ENCODE measurements at places on chromosomes 3 and 15.

- no peak for DNase-seq
Measured at GRCh38 chr3:192861972-192862371, 55.7 kb downstream of the MB21D2 start.

- DNase-seq = no peak
Measured at GRCh38 chr15:29573197-29573838, 248.9 kb downstream of the TJP1 start.

DNA sequence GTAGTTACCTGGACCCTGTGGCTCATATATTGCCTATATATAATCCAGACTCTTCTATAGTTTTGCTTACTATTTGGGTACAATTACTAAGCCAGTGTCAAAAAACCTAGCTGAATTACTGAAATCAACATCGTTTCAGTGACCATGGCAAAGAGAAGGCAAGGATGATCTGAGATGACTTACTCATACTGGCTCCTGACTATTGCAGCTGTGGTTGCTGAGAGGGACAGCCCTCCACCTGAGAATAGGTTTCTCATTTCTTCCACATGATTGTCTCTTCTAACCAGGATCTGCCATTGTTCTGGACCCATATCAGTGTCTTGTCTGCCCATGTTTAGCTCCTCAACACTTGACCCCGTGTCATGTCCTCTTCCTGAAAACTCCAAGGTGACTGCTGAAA, 30.2 kb downstream of the CASR start:
- no peak for DNase-seq

GRCh38 chr3:189724356-189724755, 93.2 kb downstream of the TP63 start:
- no peak for DNase-seq

DNA sequence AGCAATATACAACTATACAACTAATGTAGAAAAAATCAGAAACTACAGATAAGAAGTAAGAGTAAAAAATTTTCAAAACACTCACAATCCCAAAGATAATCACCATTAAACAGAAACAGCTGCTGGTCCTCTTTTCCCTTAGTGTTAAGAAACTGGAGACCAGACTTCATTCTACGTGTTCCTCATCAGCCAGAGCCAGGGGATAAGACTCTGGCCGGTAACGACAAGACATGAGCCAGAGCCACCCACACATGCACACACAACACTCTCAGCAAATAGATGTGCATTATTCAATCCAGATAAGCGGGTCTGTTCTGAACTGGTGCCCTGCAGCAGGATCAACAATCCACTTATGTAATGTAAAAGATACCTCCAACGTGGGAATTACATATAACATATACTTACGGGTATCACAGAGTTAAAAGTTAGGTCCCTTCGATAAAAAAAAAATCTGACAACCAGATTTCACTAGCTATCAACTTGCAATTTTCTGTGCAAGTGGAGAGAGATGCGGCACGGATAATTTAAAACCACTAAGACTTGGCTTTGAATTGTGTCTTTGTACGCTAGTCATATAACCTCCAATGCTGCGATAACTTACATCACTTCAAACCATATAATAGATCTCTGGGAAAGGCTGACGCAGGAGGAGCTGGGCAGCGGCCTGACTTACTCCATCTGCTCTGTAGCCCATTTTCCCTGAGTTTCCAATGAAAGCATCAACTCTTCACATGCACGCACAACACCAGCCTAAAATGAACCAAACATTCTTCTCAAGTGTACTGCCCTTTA, 17.8 kb downstream of the PRICKLE2 start:
- DNase-seq = peak; percentile 91

- DNase-seq = no peak
Measured at GRCh38 chr3:48662753-48663488, at the start of gene CELSR3. Gene CELSR3 (minus strand): TSS chr3:48662886. CDS start chr3:48662634, 252 bp downstream.

DNA sequence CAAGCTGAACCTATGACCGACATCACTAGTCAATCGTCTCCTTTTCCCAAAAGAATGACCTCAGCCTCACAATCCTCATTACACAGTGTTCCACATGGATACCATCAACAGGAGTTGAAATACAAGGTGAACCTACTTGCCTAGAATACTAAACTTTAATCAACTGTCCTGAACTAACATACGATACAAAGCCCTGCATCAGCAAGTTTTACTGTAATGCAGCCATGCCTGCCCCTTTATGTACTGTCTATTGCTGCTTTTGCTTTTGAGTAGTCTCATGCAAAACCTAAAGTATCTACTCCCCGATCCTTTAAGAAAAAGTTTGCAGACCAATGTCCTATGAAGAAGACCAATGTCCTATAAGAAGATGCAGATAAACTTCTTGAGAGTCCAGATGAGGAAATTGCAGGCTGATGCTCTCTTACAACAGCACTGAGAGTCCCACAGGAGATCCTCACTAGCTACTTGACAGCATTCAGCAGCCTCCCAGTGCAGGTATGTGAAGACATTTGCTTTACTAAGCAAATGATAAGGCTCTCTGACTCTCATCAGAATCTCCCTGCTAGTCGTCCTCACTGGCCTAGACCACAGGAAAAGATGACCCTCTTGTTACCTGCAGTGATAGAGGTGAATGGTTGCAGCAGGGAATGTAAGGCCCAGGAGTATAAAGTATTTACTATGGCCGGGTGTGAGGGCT, 23.6 kb downstream of the SUCLG2 start:
- no peak for DNase-seq

DNA sequence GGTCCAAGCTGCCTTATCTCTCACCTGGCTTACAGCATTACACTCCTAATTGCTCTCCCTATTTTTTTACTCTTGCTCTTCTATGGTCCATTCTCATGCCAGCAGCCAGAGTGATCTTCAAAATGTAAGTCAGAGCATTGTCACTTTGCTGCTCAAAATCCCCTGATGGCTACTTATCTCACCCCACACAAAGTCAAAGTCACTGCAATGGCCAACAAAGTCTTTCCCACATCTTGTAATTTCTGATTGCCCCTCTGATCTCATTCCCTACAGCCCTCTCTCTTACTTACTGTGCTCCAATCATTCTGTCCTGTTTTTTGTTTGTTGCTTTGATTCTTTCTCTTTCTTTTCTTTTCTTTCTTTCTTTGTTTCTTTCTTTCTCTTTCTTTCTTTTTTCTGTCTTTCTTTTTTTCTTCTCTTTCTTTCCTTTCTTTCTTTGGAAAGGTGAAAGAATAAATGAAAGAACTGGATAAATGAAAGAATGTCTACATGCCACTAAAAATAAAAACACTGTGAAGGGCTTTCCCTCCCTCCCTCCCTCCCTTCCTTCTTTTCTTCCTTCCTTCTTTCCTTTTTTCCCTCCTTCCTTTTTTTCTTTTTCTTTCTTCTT, 34.9 kb upstream of the TIPARP start:
- no peak for DNase-seq

DNA sequence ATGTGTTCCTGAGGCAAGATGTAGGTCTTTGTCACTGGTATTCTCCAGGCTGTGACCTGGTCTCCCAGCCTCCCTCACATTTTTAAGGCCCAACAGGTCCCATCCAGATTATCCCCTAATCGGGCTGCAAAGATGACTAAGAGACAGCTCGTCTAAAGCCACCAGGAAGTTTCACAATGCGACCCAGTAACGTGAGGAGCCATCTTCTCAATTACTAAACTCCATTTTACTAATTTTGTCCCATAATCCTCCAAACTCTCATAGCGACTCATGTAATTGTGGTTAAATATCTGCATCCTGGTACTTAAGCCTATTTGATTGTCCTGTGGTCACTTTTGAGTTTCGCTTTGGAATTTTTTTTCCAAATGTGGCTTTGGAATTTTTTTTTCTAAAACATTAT, 8.7 kb upstream of the PLA2G4F start:
- DNase-seq = no peak

- DNase-seq = no peak
Measured at GRCh38 chr3:79534727-79535126, 233.1 kb downstream of the ROBO1 start.

GRCh38 chr3:157051055-157051454, 108.9 kb downstream of the CCNL1 start:
- no peak for DNase-seq

DNA sequence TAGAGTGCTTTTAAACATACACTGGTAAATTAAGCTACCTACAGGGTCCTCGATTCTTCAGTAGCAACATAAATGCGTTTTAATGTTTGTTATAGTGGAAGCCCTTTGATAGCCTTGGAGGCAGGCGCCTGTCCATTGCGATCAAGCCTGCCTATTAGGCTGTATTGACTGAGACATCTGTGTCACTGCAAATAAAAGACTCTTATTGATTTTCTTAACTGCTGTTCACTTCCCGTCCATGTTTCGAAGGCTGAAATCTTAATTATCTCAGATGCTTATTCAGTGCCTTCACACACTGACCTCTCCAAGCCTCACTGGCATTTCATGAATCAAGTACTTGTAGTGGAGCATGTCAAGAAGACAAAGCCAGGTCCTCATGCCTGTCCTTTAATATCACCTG, 51.1 kb downstream of the MAP2K5 start:
- DNase-seq = no peak

- DNase-seq = no peak
Measured at GRCh38 chr15:88477904-88478303, 10.4 kb downstream of the MRPS11 start.

DNA sequence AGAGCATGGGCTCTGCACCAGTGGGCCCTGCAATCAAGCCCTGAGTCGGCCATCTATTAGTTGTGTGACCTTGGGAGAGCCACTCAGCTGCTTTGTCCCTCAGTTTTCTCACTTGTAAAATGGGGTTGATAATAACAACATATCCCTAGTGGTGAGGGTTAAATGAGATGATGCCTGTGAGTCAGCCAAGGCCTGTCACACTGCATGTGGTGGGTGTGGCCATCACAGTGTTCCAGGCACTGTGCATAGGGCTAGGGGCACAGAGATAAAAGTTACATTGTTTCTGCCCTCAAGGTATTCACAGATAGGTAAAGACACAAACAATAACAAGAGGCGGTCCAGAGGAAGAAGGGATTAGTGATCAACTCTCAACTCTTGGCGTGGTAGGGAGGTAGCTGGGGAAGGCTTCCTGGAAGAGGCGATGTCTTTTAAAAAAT, 19.5 kb downstream of the SMAD6 start:
- DNase-seq = no peak

GRCh38 chr3:151818361-151818760, 4.4 kb downstream of the AADAC start:
- DNase-seq = no peak

DNA sequence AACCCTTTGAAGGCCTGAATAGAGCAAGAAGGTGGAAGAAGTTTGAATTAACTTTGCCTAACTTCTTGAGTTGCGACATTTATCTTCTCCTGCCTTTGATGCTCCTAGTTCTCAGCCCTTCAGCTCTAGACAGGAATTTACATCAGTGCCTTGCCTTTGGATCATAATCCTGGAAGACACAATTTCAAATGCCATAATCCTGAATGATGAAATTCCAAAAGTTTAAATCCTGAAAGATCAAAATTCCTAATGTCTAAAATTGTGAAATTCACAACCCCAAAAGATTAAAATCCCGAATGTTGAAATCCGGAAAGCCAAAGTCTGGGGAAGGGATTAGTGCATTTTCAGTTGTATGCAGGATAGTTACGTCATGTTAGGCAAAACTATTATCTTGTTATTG, 166.6 kb upstream of the PDZRN3 start:
- no peak for DNase-seq

- DNase-seq = no peak
Measured at GRCh38 chr3:143427631-143428030, 308.1 kb downstream of the CHST2 start.

DNA sequence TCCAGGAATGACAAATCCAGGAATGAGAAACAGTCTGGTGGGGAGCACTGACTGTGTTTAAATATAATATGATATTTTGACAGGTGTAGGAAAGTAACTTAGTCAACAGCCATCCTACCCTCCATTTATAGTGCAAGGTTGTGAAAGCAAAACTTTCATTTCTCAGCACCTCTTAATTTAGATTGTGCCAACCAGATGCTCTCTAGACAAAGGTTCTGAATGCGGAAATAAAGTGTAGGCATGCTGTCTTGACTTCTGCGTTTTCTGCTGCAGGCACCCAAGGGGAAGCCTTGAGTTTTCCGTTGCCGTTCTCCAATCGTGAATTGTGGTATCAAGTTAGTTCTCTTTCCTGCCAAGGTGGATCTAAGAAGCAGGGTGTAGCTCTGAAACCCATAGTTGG, 261.9 kb upstream of the SUCLG2 start:
- no peak for DNase-seq

- peak; percentile 4 for DNase-seq
Measured at GRCh38 chr3:47158208-47158607, 5.7 kb downstream of the SETD2 start.

DNA sequence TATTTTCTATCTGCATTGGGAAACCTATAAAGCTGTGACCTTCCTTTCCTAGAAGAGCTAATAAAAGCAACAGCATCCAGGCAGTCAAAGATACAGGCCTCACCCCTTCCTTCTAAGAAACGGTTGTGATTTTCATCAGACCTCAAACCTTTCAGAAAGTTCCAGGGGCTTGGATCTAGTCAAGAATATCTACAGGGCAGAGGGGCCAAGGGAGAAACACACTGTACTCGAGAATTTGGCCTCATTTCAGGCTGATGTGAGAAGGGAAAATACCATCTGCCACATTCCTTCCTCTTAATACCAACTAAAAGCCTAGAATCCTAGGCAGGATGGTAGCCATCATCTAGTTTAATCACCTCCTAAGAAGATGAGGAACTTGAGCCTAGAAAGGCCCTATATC, 24.5 kb upstream of the BCL6 start:
- no peak for DNase-seq

DNA sequence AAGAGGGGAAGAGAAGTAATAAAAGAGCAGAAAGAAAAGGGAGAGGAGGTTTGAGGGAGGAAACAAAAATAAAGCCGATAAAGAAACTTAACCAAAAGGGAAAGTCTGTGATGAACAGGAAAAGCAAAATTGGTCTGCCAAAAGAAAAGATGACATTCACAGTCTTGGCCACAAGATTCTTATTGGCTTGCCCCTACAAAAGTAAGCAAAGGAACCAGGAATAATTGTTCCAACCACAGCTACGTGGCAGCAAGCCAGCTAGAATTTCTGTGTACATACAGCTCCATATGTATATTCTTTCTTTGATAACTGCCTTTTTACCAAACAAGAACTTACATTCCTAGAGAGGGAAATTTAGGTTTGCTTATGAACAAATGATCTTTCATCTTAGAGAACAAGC, 79.6 kb downstream of the MLH1 start:
- DNase-seq = no peak

DNA sequence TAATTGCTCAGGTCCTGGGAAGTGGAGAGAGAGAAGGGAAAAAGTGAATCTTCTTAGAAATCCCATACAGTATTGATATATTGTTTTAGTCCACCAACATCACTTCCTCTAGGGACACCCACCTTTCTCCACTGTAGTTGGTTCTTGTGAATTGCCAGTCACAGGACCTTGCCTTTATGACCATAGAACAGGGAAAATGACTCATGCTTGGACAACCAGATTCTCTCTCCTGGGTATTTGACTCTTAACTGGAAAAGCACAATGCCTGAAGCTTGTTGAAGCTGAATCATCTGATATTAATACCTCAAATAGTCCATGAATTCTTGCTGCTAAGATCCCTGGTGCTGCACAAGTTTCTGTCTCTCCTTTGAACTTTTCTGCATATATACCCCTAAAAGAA, 32.5 kb upstream of the DCLK3 start:
- DNase-seq = no peak

DNA sequence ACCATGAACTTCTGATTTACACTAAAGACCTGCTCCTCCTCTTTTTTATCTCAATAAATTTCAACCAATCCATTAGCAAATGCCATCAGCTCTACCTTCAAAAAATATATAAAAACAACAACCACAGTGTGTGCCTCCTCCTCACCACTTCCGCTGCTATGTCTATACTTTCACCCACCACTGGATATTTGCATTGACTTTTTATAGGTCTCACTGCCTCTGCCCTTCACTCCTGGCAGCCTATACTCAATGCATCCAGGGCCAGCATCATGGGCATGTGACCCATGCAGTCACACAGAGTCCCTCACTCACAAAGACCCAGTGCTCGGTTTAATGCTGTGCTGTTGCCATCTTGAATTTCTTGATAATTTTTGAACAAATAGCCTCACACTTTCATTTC, 53.5 kb upstream of the CCDC54 start:
- no peak for DNase-seq

Data from esophagus muscularis mucosa (tissue), 4 donors.